Pulmonary artery endothelial cell (primary cell): ENCODE measurements at places on chromosomes 4 and X.

- no peak for DNase-seq
Observed at GRCh38 chr4:109803924-109804571, 2.2 kb upstream of the CFI start.

GRCh38 chrX:55008571-55009358 lies 8.6 kb downstream of the APEX2 start:
- DNase-seq: no peak

DNA sequence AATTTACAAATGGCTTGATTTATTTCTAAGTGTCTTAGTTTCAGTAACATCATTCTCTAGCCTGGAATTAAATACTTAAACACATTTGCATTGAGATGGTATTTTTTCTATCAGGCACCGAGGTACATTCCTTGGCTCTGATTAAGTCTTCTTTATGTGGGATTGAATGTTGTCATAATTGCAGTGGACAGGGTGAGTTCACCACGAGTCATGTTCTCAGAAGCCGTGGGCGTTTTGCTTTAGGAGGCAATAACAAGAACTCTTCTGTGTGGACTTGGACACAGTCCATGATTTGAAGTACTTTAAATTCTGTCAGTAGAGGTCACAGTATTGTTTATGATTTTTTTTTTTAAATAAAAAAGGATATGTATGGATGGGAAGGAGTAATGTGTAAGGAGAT lies 57.1 kb upstream of the EFHC2 start:
- no peak for DNase-seq

DNA sequence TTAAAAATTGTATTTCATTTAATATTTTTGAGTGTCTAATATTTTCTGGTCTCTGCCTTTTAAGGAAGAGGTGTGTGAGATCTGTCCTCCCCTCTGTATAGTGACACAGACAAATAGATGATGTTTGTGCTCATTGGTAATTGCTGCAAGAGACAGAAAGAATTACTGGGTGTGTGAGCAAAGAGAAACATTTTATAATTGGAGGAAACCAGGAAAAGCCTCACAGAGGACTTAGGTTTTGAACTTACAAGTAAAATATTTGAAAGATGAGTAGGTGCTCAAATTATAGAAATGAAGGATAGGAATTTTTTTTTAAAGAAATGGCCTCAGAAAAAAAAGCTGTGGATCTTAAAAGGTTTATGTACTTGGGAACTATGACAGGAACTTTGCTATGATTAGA lies 149.8 kb downstream of the SPCS3 start:
- DNase-seq: no peak

DNA sequence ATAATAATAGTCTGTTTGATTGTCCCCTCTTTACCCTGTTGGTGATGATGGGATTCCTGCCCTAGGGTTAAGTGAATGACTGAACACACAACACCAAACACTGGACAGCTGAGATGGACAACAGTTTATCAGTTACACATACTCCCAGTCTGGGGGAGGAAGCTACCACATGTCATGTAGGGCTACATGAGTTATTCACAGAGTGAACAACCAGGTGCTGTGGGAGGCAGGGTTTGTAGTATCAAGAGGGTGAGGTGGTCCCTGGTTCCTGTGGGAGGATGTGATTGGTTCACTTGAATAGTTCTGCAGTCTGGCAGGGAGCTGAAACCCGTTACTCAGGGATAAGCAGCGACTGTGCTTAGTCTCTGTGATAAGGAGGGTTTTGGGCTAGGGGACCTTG lies 88.8 kb upstream of the AP1S2 start:
- no peak for DNase-seq
